ENCODE measurements at places on chromosomes 7 and 10. TPM values are rescaled to one million over a fixed set of nuclear protein-coding genes. Genes with fewer than 3 reads are reported as not detected.

Gene PDGFA
- 3.2 TPM for polyA plus RNA-seq

Gene ASB15
- polyA plus RNA-seq, result not detected

Gene COX19
- polyA plus RNA-seq, result 16.5 TPM

Gene NUDCD3
- polyA plus RNA-seq, result 83.6 TPM

Gene NUTM2B
- not detected for polyA plus RNA-seq

Gene DRGX
- not detected for polyA plus RNA-seq

Gene FAM20C
- not detected for polyA plus RNA-seq

Gene PCLO
- not detected for polyA plus RNA-seq

Gene KIAA1549
- 0.05 TPM for polyA plus RNA-seq

Gene MALRD1
- 0.87 TPM for polyA plus RNA-seq

Gene C10orf62
- not detected for polyA plus RNA-seq

- no peaks in the 10 kb centered on the region for H3K27me3 ChIP-seq
- H3K27ac ChIP-seq, result no peak overlapping the region
- H3K4me3 ChIP-seq, result no peak overlapping the region
- no peak for DNase-seq
- no peaks in the 10 kb centered on the region for H3K36me3 ChIP-seq
Measured at GRCh38 chr10:77034240-77034639, 603.4 kb downstream of the KCNMA1 start.

DNA sequence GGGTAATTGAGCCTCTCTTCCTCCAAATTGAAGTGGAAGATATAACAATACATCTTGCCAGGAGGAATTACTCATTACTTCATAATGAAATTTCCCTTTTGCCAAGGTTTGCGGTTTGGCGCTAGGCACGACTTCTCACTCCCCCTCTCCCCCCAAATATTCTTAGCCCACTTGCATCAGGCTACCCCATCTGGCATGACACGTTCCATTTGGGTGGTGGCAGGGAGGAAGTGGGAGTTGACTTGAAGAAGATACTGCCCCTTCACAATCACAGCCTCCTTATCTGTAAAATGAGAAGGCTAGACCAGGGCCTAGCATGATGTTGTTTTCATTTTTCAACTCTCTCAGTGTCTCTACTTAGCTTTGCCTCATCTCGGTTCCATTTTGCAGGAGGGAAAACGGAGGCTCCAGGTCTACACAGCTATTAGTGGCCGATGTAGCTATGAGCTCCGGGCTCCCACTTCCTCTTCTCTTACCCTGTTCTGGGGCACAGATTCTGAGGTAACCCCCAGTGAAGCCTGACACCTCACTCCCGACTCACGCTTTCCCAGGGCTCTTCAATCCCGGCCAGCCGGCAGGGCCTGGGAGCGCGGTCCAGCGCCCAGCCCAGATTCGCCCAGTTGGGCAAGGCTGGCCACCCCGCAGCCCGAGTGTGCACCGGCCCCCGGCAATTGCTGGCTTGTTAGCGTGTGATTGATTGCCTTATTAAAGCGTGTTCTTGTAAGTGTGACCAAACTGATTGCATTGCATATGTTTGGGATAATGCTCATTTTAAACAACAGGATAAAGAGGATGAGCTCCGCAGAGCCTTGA, 6.5 kb downstream of the EVX1 start:
- H3K27ac ChIP-seq, result no peak overlapping the region
- no peaks in the 10 kb centered on the region for H3K4me1 ChIP-seq
- peaks cover 26% of the 10 kb centered on the region for H3K27me3 ChIP-seq
- no peak for DNase-seq
- no peak overlapping the region for H3K4me3 ChIP-seq

DNA sequence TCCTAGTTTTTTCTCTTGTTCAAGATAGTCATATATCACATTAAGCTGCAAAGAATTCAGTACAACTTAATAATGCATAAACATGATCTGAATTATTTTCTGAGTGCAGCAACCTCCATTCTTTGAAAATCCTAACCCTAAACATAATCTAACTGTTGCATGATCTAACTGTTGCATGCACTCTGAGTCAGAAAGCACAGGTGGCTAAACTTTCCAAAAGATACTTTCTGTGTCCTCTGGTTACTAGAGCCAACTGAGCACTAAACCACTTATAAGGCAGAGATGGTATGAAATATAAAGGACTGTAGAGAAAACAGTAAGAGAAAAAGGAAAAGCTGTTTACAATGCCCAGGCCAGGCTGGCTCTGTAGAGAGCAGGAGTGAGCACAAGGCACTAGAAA, 23.0 kb upstream of the FAM133B start:
- H3K4me1 ChIP-seq, result no peaks in the 10 kb centered on the region
- H3K36me3 ChIP-seq, result peaks cover 6% of the 10 kb centered on the region
- no peak overlapping the region for H3K27ac ChIP-seq
- H3K4me3 ChIP-seq, result no peak overlapping the region
- H3K27me3 ChIP-seq, result no peaks in the 10 kb centered on the region

GRCh38 chr10:12720217-12720981, 281.1 kb downstream of the CCDC3 start:
- no peak for DNase-seq
- H3K36me3 ChIP-seq, result no peaks in the 10 kb centered on the region
- no peaks in the 10 kb centered on the region for H3K4me1 ChIP-seq
- no peaks in the 10 kb centered on the region for H3K27me3 ChIP-seq

DNA sequence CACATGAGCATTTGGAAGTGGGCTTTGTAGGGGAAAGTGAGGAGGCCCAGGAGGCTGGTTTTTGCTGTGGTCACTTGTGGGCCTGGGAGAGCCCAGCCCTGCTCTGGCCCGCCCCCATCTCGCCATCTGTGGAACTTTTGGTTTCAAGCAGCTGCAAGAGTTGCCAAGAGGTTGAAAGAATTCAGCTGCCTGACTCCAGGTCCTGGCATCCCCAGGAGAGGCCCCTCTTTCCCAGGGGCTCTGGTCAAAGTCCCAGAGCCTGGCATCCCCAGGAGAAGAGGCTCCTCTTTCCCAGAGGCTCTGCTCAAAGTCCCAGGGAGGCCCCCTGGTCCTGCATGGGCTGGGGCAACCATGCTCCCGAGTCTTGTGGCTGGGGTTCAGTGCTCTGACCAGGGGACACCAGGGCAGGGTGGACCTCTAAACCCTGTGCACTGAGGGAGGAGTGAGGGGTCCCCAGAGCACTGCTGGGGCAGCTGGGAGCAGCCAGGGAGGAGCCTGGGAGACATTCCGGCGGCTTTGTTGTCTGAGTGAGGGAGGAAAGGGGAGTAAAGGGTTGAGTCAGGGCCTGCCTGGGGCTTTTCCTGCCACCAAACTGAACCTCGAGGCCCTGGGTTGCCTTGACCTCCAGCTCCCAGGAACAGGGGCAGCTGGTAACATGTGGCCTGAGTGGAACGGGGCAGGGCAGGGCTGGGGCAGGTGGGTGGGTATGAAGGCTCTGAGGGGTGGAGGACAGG, 27.7 kb upstream of the CSGALNACT2 start:
- peaks cover 11% of the 10 kb centered on the region for H3K4me1 ChIP-seq
- no peak for DNase-seq
- no peak overlapping the region for H3K27ac ChIP-seq
- no peaks in the 10 kb centered on the region for H3K36me3 ChIP-seq

GRCh38 chr7:27948861-27949260, 208.9 kb downstream of the TAX1BP1 start:
- no peak overlapping the region for H3K4me3 ChIP-seq
- H3K36me3 ChIP-seq, result no peaks in the 10 kb centered on the region
- peaks cover 3% of the 10 kb centered on the region for H3K27me3 ChIP-seq
- H3K27ac ChIP-seq, result no peak overlapping the region
- no peaks in the 10 kb centered on the region for H3K4me1 ChIP-seq

- peaks cover 2% of the 10 kb centered on the region for H3K36me3 ChIP-seq
- H3K27me3 ChIP-seq, result no peaks in the 10 kb centered on the region
Measured at GRCh38 chr10:77702166-77702565, 64.6 kb upstream of the KCNMA1 start.

DNA sequence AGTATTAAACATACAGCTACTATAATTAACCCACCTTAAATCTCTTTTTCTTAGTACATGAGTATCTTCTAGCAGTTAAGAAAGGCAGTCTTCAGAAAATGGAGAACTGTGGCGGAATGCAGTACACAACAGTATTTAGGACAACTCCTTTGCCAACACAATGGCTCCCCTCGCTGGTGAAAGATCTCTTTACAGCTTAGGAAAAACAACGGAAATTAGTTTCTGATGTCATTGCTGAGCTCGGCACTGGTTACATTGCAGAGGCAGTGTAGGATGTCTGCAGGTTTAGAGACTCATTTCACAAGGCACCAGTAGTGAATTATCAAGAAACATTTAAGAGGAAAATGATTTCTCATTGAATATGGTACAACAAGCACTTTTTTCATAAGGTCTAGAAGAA, 43.4 kb downstream of the GLRX3 start:
- H3K27me3 ChIP-seq, result no peaks in the 10 kb centered on the region
- peaks cover 16% of the 10 kb centered on the region for H3K36me3 ChIP-seq
- no peaks in the 10 kb centered on the region for H3K4me1 ChIP-seq

DNA sequence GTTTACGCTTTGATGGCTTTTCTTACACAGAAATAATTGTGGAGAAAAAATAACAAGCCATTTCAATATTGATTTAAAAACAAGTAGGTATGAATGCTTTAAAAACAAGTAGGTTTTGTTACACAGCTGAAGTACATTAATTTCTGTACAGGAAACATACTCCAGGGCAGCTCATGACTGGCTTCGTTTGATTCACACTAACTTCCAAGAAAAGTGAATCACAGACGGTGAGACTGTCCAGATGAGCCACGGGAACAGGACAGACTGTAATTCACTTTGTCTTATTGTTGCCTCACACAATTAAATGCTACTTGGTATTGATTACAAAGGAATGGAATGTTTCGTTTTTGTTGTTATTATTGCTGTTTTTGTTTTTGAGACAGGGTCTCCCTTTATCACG, 26.6 kb upstream of the SNX10 start:
- no peak for DNase-seq
- no peaks in the 10 kb centered on the region for H3K27me3 ChIP-seq
- H3K27ac ChIP-seq, result no peak overlapping the region
- H3K4me1 ChIP-seq, result no peaks in the 10 kb centered on the region
- no peaks in the 10 kb centered on the region for H3K36me3 ChIP-seq
- H3K4me3 ChIP-seq, result no peak overlapping the region

DNA sequence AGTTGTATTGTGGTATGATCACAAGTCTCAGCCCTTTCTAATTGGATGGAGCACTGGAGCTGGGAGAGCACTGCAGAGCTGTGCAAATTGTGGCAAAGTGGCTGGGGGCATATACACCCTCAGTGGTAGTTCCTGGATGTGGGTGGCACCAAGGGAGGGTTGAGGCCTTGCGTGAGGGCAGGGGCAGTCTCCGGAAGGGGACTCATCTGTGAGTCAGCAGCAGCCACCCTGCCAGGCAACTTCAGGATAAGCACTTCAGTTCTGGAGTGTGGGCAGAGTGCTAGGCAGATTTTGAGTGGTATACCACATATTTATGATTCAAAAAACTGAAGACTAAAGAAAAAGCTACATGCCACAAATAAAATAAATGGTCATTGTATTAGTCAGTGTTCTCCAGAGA, 210.5 kb downstream of the ETV1 start:
- no peak for DNase-seq
- no peak overlapping the region for H3K27ac ChIP-seq
- no peaks in the 10 kb centered on the region for H3K27me3 ChIP-seq
- no peak overlapping the region for H3K4me3 ChIP-seq
- no peaks in the 10 kb centered on the region for H3K4me1 ChIP-seq
- H3K36me3 ChIP-seq, result no peaks in the 10 kb centered on the region

Measured in GM12878 (cell line).